ENCODE measurements at places on chromosomes 6 and 20. TPM values are rescaled to one million over a fixed set of nuclear protein-coding genes. Genes with fewer than 3 reads are reported as not detected.
A peak's percentile ranks its signal among the peaks of the same experiment; 100 is the strongest.

DNA sequence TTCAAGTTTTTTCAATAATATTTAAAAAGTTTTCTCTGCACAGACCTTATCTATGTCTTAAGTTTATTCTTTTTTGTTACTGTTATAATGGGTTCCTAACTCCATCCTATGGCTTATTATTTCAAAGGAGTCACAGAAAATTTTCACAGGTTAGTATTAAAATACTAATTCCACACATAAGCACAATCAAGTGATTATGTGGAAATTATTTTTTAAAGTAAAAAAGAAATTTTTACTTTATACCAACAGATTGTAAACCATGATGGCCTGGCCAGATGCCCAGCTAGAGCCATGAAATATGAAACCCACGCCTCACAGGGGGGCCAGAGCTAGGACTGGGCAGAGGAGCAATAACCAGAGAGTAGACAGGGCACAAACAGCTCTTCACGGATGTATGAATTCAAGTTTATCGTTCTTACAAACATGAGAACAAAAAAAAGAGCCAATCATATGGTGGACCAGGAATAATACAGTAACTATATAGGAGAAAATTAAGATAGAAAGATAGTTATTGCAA, 34.0 kb downstream of the NUDT3 start:
- DNase-seq = no peak

BANF2 gene
- not detected for total RNA-seq

DNA sequence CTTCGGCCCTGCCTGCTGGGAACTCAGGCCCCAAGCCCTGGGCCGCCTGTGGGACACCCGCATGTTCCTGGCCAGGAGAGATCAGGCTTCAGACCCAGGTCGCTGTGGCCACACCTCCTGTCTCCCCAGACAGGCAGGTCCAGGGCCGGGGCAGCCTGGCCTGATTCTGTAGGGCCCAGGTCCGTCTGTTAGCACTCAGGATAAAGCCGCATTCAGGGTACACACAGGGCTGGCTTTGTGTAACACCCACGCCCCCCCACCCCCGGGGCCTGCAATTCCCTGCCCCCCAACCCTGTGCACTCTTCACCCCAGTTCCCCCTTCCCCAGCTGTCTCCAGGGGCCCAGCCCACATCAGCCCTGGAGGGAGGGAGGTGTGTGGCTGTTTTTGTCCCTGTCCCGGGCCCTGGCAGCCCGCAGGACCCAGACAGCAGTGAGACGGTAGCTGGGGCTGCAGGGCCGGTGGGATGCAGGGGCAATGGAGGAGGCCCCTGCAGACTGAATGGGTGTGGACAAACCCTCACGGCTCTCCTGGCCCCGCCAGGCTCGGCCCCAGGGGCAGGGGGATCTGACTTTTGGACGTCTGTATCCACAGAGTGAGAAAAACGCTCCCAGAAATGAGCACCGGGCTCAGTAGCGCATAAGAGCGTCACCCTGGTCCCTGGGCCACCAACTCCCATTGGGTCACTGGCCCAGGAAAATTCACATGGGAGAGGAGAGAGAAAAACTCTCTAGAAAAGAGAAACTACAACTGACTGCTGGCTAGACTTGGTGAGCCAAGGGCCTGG, 42.4 kb upstream of the ZBP1 start:
- peak; percentile 13 for DNase-seq

MUC22 gene
- total RNA-seq = not detected

DNA sequence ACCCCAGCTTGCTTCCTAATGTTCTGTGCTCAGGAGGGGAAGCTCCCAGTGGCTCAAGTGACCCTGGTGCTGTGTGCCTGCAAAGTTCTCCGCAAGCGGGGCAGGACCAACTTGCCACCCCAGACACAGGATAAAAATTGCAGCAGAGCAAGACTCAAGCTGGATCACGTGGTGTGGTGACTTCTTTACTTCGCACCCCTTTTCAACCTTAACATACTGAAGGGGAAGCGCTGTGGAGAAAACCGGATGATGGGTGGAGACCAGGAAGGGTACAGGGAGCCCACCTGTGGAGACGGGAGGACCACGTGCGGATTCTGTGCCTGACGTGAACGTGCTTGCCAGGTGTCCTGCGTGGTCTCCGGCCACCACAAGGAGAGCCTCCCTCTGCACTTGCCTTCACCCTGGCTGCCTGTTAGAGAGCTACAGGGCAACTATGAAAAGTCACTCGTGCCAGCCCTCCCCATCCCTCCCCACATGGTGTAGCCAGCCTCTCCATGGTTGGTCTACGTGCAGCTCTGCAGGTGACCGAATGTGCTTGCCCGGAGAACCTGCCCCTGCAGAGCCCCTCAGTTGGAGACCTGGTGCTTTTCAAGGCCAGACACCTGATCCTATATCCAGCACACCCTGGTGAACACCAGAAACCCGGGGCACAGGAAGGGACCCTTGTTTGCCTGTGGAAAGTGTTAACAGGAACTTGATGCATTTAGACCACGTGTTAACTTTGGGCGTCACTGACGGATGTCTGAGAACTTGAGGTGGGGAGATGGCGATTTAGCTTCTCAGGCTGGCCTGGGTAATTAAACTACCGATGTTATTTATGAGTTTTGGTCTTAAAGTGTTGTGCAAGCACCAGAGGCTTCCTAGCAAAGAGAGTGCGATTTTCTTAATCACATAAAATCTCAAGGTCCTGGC, 23.9 kb upstream of the DACT2 start:
- DNase-seq = no peak

DNA sequence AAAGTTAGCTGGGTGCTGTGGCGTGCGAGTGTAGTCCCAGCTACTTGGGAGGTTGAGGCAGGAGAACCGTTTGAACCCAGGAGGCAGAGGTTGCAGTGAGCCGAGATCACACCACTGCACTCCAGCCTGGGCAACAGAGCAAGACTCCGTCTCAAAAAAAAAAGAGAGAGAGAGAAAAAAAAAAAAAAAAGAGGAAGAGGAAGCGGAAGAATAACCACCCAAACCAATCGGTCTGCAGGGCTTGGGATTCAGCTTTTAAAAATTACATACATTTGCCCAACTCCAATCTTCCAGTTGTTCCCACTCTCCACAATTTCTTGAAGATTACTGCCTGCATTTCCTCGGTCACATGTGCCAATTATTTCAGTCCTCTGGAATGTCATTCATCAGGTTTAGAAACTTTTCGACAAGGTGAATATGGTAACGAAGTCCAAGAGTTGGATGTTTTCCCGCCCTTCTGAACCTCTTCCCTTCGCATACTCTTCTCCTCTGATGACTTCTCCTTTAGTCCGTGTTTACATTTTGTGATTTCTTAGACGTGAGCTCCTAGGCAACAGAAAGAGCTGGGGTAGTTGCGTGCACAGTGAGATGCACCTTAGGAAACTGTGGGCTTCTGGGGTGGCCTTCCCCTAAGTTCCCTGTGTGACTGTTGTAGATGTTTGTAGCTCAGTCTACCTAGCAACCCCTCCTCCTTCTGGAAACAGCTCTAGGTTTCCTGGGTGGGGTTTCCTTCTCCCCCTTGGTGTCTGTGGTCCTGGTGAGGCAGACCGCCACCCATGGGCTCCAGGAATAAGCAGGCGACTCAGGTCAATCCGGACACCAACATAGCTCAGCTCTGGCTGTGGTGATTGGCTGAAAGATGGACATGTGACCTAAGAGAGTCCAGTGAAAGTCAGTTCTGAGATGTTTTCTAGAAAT, 63.0 kb upstream of the NCOA3 start:
- peak; percentile 30 for DNase-seq

DNA sequence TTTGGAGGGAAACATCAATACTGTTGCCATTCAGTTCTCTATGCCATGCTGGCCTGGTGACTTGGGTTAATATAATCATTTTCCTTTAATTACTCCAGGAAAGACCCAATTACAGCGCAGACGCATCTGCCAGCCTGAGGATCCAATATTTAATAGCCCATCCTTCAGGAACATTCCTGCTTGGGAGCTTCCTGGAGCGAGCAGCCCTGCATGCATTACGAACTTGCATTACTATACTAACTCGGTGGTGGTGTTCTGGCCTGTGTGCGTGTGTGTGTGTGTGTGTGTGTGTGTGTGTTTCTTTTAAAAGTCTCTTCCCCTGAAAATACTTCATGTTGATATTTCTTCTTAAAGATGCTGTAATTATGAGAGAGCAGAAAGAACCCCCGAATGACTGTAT, 26.5 kb downstream of the PMEPA1 start:
- no peak for DNase-seq

- DNase-seq = no peak
These were observed 73.8 kb upstream of the CD2AP start for GRCh38 chr6:47403801-47404200.

DNA sequence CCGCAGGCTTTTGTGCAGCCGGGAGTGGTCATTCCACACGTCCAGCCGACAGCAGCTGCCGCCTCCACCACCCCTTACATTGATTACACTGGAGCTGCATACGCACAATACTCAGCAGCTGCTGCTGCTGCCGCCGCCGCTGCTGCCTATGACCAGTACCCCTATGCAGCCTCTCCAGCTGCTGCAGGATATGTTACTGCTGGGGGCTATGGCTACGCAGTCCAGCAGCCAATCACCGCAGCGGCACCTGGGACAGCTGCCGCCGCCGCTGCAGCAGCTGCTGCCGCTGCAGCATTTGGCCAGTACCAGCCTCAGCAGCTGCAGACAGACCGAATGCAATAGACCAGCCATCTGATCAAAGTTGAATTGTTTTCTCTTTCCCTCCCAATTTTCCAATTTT, 10.6 kb downstream of the RBM24 start:
- DNase-seq = no peak

GRCh38 chr6:43773980-43774775, 4.2 kb downstream of the VEGFA start:
- no peak for DNase-seq

DNA sequence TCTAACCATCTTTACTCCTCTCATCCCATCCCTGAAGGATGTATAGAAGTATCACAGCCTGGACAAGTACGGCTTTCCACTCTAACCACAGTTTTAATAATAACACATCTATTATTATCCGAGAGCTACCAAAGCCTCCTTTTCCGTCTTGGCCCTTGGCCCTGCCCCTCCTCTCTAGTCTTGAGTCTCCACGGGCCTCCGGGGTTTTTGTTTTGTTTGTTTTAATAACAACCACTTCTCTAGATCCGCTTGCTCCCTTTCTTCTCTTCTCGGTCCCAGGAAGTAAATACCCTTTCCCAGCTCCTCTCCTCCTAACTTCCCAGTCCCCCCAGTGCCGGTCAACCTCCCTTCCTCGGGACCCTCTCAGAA, 661 bp downstream of the LCA5 start:
- no peak for DNase-seq

LRP11 gene
- total RNA-seq = 0.29 TPM

GRCh38 chr20:34979366-34980153, 23.9 kb downstream of the MYH7B start:
- DNase-seq = no peak

- no peak for DNase-seq
These were observed 20.8 kb upstream of the EMILIN3 start for GRCh38 chr20:41387444-41387851.

DNA sequence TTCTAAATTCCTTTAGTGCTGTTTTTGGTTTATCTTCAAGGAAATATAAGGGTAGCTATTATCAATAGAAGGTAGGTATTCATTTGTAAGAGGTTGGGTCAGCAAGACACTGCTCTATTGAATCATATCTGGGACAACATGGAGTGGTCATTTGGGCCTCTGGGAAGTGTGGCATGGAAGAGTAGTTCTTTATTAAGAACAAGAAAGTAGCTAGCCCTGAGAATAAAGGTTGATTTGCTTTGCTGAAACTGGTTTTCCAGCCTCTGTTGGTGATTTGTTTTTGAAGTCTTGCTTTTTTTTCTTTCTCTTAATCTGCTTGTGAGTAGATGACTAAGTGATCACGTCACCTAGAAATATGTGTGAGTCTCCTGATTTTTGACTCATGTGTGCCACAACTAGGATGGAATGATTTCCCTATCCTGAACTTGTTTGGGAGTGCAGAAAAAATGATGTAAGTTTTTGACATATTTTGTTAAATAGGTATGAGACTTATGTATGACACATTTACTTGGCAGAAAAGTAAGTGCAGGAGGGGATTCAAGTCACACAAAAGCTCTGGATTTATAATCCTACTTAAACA, 381.8 kb downstream of the CENPW start:
- no peak for DNase-seq

C20orf96 gene
- 5.3 TPM for total RNA-seq

DNA sequence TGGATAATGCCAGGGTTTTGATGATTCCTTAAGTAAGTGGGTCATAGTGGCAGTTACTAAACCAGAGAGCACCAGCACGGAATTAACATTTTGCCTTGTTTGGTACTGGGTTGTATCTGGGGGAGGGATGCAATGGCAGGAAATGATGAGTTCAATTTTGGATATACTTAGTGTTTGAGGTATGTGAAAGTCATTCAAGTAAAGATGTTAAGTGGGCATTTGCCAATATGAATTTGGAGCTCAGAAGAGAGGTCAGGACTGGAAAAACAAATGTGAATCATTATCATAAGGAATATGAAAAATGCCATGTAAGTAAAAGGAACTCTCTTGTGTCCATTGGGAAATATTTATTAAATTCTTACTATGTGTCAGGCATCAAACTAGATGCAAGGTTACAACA, 6.2 kb downstream of the PXT1 start:
- DNase-seq = no peak

GRCh38 chr6:92967362-92967761, 452.0 kb downstream of the EPHA7 start:
- no peak for DNase-seq

DNA sequence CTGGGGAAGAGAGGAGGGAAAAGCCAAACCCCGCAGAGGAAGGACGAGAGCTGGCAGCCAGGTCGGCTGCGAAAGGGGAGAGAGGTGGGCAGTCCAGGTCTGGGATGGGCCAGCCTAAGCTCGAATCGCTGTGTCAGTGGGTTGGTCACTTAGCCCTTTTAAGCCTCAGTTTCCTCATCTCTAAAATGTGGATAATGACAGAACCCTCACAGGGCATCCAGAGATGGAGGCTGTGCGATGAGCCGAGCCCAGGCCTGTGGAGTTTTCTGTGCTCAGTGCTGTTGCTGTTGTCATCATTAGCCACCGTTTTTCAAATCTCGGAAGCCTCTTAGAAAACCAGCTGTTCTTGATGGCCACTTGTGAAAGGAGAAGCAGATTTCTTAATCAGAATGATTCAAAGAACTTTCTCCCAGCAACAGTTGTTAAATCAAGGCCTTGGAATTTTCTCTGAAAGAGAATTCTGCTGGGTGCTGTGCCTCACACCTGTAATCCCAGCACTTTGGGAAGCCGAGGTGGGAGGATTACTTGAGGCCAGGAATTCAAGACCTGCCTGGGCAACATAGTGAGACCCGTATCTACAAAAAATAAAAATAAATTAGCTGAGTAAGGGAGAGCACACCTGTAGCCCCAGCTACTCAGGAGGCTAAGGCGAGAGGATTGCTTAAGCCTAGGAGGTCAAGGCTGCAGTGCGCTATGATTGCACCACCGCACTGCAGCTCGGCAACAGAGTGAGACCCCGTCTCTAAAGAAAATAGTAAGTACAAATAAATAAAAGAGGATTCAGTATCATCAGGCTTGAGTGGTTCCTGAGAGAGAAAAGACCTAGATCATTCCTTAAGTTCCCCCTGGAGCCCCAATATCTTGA, 46.3 kb upstream of the ENTPD6 start:
- DNase-seq = no peak

GRCh38 chr6:139754898-139755775, 380.7 kb upstream of the CITED2 start:
- no peak for DNase-seq

ABT1 gene
- 30.8 TPM for total RNA-seq

Measured in activated B cell treated with CpG ODN at 0.5 μM for 24 hours (primary cell).